Left lung (tissue), 14 donors: ENCODE measurements at places on chromosomes 4 and X. TPM values are rescaled to one million over a fixed set of nuclear protein-coding genes. Genes with fewer than 3 reads are reported as not detected.
A peak's percentile ranks its signal among the peaks of the same experiment; 100 is the strongest.

Gene MTHFD2L
- total RNA-seq = 14.8 TPM

Gene GAB1
- 54.1 TPM for total RNA-seq

Gene DIAPH2
- total RNA-seq = 34.1 TPM

GRCh38 chr4:106681381-106681921, 312.9 kb upstream of the GIMD1 start:
- no peak overlapping the region for H3K27ac ChIP-seq
- no peak overlapping the region for H3K4me3 ChIP-seq
- H3K36me3 ChIP-seq = no peaks in the 10 kb centered on the region
- no peaks in the 10 kb centered on the region for H3K27me3 ChIP-seq
- no peak for DNase-seq

- H3K4me1 ChIP-seq = no peaks in the 10 kb centered on the region
- no peaks in the 10 kb centered on the region for H3K36me3 ChIP-seq
- DNase-seq = no peak
- H3K27ac ChIP-seq = no peak overlapping the region
These were observed 17.7 kb downstream of the UPRT start for GRCh38 chrX:75291611-75292010.

GRCh38 chrX:31805781-31806180, 733.9 kb upstream of the FTHL17 start:
- H3K4me1 ChIP-seq = no peaks in the 10 kb centered on the region
- no peaks in the 10 kb centered on the region for H3K27me3 ChIP-seq
- no peaks in the 10 kb centered on the region for H3K36me3 ChIP-seq
- no peak overlapping the region for H3K27ac ChIP-seq
- no peak overlapping the region for H3K4me3 ChIP-seq

GRCh38 chr4:184383497-184384055, 90.8 kb downstream of the IRF2 start:
- peaks cover 30% of the 10 kb centered on the region for H3K4me1 ChIP-seq
- peak overlapping the region; percentile 67 for H3K27ac ChIP-seq
- no peaks in the 10 kb centered on the region for H3K27me3 ChIP-seq

- no peak overlapping the region for H3K27ac ChIP-seq
- no peaks in the 10 kb centered on the region for H3K27me3 ChIP-seq
These were observed 371.7 kb downstream of the AFF2 start for GRCh38 chrX:148872161-148872535.

- H3K27me3 ChIP-seq = no peaks in the 10 kb centered on the region
- peaks cover 14% of the 10 kb centered on the region for H3K4me1 ChIP-seq
- no peak for DNase-seq
- no peaks in the 10 kb centered on the region for H3K36me3 ChIP-seq
These were observed 36.5 kb upstream of the PPM1K start for GRCh38 chr4:88320780-88321373.
